Activated naive CD4-positive, alpha-beta T cell (primary cell): ENCODE measurements at places on chromosomes 6 and 20.

GRCh38 chr6:170108890-170109587 lies 181.8 kb downstream of the DLL1 start:
- DNase-seq, result no peak

- no peak for DNase-seq
These were observed 63.1 kb downstream of the COL12A1 start for GRCh38 chr6:75142721-75143120.

DNA sequence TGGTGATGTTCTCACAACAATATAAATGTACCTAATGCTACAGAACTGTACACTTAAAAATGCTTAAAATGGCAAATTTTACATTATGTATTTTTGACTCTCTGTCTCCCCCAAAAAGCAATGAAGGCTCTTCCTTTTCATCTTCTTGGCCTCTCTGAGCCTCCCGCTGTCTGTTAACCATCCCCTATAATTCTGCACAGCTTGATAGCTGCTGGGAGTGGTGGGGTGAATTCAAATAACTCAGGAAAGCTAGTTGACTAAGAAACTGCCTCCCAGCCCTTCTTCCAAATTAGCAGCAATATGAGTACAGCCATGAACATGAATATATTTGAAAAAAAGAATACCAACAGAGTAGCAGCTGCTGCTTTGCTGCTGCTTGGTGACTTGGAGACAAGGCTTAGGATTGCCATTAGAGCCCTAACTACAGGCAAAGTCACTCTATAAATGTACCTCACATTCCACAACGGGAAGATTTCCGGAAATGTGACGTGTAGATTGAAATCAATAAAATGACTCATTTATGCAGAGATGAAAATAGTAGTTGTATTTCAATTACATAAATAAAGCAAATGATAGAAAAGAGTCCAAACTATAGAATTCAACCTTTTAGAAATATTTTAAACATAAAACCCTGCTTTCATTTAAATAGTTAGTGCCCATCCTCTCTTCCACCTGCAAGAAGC lies 200.1 kb upstream of the HEY2 start:
- no peak for DNase-seq

GRCh38 chr20:48180618-48181017 lies 395.3 kb upstream of the SULF2 start:
- DNase-seq, result no peak

GRCh38 chr20:33731693-33732165 lies at the start of gene ZNF341:
ZNF341 (plus strand) TSS chr20:33731996; CDS start chr20:33732022, 26 bp downstream.
- DNase-seq, result peak; percentile 81

GRCh38 chr20:38812182-38812581 lies 6.7 kb downstream of the PPP1R16B start:
- no peak for DNase-seq

GRCh38 chr6:152595499-152595898 lies 41.7 kb downstream of the SYNE1 start:
- no peak for DNase-seq
